NCI-H187 treated with DMSO at 0.1 percent for 48 hours (cell line): ENCODE measurements at places on chromosomes 13 and 19.

DNA sequence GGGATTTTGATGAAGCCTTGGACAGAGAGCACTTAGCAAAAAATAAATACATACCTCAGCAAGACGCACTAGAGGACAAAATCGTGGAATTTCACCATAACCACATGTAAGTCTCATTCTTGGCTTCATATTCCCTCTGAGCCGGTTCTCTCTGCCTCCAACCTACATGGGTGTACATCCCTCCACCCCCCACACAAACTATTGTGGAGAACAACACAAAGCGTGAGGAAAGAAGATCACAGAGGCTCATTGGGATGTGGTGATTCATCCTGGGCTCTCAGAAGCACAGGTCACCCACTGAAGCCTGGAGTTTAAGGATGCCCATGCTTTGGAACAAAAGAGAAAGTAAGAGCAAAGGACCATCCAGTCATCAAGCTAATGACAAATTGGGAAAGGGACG is 192.2 kb downstream of the STK24 start:
- DNase-seq, result no peak

- DNase-seq, result no peak
These were observed 44.1 kb upstream of the ZNF780A start for GRCh38 chr19:40134866-40135265.

- no peak for DNase-seq
These were observed 17.0 kb downstream of the RBM26 start for GRCh38 chr13:79389026-79389425.

DNA sequence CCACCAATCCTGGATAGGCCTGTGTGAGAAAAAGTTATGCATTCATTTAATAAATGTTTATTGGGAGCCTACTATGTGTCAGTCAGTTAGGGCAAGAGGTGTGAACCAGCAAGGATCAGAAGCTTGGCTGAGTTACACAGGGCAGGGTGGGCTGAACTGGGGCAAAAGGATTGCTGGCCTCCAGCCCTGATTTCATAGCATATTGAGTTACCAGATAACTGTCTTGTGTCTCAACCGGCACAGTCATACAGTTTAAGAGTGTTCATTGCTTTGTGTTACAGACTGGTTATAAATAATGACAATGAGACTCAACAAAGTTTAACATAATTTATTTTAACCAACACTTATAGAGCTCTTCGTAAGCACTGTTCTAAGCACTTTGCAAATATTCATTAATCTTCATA is 253.8 kb downstream of the DLEU7 start:
- no peak for DNase-seq

DNA sequence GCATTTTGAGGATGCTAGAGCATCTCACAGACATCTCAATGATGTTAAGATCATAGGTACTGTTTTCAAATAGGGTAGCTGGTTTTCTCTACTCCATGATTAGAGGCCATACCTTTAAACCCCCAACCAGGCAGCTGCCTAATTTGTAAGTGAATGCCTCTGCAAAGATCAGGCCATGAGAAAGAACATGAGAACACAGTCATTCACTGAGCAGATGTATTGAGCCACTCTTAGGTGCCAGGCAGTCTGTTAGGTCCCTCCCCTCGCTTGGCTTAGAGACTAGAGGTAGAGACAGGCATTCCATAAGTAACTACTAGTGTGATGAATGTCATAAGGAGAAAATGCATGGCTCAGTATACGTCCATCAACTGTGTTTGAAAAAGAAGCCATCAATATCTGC is 410.0 kb downstream of the FGF9 start:
- no peak for DNase-seq

DNA sequence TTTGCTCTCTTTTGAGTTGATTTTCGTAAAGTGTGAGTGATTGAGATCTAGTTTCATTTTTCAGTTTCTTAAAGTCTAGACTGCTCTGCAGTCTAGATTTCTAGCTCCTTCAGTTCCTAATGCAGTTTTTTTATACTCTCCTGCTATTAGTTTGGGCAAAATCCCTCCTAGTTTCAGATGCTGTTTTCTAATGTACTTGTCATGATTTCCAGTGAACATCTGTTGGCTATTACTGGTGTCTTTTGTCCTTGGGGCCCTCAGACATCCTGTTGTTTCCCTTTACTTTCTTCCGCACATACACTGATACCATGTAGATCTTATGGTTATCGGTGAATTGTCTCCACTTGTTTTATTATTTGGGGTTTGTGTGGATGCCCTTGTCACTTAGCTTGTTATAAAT is 292.1 kb downstream of the TDRD3 start:
- DNase-seq, result no peak

- no peak for DNase-seq
These were observed 318.7 kb upstream of the KLF12 start for GRCh38 chr13:74452881-74453280.

DNA sequence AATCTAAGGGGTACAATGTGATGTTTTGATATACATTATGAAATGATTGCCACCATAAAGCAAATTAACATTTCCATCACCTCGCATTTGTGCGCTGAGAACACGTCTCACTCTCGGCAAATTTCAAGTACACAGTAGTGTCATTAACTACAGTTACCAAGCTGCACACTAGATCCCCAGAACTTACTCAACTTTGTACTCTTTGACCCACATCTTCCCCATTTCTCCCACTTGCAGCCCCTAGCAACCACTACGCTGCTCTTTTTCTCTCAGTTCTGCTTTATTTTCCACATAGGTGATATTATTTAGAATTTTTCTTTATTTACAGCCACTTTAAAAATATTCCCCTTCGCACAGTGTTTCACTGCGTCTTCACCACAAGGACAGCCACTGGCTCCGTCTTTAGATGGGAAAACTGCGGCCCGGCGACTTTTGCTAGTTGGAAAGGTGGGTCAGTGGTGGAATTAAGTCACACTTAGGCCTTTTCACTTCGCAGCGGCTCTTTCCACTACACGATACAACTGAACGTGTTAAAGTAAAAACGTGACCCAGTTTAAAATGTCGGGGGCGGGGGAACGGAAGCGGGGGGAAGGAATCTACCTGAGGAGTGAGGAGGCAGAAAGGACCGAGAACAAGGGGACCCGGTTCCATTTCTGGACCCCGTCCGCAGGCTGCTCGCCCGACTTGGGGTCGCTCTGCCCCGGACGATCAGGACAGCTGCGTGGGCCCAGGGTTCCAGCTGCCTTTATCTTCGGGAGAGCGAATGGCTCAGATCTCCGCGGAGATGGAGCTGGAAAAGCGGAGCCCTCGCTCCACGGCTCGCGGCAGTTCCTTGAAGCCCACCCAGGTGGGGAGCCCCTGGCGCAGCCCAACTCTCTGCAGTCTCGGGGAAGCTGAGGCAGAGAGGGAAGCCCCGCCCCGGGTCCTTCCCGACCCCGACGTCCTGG is 486.1 kb downstream of the UQCRFS1 start:
- no peak for DNase-seq

GRCh38 chr19:10550336-10550735 is 6.6 kb downstream of the ATG4D start:
- DNase-seq, result no peak

DNA sequence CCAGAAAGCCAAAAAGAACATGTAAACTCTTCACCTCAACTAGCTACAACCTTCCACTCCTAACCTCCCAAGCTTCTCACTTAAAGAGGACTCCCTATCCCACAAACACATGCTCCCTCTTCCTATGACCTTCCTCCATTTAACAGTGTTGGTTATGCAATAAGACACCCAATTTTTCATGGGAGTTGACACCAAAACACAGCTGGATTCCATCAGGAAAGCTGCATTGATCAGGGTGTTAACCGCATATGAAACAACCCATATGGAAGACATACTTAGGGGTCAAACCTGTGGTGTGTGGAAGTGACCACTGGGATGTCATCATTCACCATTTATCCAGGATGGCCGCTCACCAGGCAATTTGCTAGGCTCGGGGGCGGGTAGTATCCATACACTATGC is 21.9 kb downstream of the ZNF473 start:
- DNase-seq, result no peak

DNA sequence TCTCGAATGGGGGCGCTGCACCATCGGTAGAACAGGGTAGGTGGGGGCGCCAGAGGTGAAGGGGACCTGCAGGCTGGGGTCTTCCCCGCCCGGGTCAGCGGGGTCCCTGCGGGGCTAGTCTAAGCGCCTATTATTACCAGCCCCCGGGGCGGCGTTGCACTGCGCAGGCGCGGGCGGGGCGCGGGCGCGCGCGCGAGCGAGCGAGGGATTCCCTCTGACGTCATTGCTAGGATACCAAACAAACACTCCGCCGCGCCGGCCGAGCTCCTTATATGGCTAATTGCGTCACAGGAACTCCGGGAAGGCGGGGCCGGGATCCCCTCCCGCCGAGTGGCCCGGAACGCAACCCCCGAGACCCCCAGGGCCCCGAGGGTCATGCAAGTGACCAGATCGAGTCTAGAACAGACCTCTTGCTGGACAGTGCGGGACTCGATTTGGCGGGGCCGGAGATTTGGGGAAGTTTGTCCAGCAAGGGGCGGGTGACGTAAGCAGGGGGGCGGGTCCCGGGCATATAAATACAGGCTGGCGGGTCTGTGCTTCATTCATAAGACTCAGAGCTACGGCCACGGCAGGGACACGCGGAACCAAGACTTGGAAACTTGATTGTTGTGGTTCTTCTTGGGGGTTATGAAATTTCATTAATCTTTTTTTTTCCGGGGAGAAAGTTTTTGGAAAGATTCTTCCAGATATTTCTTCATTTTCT is at the start of gene FOSB:
Gene FOSB (plus strand): TSS at position 541 of the 703 bp plus-strand sequence. CDS start 591 bp downstream, outside the sequence.
- DNase-seq, result peak; percentile 78

GRCh38 chr19:49896863-49897621 is at the start of gene IL4I1:
IL4I1 (minus strand) TSS chr19:49896887; CDS start chr19:49896160, 727 bp downstream.
- DNase-seq, result no peak

DNA sequence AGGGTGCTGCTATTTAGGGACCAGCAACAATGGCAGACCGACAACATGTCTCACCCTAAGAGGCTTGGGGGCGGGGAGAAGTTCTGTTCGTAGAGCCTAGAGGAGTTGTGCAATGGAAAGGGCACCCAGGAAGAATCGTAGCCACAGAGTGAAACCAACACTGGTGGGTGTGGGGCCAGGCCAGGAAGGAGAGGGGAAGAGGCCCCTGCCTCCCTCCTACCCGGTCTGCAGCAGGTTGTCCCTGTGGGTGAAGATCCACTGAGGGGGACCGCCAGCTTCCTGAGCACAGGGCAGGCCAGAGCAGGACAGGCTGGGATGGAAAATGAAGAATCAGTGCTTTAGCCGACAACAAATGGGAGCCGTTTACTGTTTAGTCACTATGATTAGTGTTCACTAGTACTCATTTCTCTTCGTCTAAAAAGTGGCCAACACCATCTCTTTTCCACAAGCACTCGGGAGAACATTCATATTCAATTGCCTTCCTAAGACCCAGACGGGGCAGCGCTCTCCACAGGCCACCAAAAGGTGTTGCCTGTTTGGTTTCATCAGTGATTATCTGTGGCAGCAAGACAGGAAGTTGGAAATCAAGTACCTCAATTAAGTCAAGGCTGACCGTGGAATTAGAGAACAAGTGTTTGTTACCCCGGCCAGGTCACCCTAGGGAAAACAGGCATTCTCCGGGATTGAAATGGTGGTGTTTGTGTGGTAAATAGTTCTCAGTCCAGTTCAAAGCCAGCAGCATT is 1.1 kb upstream of the ATP11A start:
- no peak for DNase-seq

DNA sequence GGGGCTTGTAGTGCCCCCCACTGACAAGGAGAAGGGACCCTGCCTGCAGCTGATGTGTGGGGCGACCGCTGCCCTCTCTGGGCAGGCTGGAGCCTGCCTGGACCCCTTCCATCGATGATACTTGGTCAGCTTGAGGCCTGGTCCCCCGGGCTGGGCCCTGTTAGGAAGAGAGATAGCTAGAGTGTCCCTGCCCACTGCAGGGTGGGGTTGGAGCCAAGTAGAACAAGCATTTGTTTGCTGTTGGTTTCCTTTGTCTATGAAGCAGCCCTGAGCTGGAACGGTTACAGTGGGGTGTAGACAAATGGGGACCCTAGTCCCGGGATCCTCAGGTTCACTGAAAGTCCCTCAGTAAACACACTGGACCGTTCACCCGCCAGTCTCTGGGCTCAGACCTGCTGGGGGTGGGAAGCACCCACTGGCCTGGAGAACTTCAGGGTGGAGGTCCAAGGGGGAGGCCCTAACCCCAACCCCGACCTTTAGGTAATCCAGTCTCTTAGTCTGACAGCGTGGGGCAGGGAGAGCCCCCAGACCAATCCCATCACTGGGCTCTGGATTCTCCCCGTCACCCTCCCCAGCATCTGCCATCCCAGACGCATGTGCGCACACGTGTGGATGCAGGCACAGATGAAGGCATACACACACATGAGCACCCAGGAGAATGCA is 204.8 kb upstream of the ZNF536 start:
- DNase-seq, result no peak

DNA sequence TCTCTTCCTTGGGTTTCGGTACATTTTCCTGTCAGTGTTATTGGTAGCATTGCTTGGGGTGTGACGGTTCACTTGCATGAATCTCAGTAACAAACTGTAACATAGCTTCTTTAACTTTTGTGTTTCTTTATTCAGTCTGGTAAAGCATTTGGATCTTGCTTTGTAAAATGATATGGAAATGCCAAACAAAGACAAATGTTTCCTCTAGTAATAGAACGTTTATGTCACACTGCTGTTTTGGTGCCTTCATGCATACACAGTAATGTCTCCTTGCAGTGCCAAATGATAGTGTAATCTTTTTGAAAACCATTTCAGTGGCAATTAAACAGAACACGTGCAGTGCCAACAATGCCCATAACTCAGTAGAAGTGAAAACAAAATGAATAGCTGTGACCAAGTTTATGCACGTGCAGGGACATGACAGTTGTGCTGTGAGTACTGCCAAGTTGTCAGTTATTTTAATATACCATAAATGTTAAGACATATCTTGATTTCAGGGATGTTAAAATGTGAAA is 110.8 kb downstream of the RXFP2 start:
- no peak for DNase-seq

DNA sequence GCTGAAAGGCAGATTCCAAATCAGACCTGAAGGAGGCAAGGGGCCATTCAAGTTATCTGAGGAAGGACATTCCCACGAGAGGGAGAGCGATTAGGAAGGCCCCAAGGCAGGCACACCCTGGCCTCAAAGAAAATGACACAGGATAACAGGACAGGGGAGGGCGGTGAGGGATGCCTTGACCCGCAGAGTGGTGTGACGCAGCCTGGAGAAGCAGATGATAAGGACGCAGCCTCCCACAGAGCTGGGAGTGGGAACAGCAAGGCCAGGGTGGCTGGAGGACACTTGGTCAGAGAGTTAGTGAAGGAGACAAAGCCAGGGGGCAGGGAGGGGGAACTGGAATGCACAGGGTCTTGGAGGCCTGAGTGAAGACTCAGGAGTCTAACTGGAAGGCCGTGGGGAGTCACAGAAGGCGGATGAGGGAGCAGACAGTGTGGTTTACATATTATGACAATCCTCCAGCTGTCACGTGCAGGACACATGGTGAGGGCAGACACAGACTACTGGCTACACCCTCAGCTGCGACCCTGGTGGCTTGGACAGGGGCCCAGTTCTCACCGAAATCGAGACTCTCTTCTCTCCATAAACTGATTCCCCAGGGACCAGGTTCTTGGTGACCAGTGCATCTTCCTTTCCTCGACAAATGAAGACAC is 5.8 kb upstream of the DYRK1B start:
- DNase-seq, result no peak

- DNase-seq, result no peak
These were observed 324.5 kb upstream of the NBEA start for GRCh38 chr13:34617473-34618083.
